CD4-positive, CD25-positive, alpha-beta regulatory T cell (primary cell): ENCODE measurements at places on chromosomes 16 and 17. TPM values are rescaled to one million over a fixed set of nuclear protein-coding genes. Genes with fewer than 3 reads are reported as not detected.

GRCh38 chr16:88539652-88540345 is 30.4 kb upstream of the ZC3H18 start:
- no peak overlapping the region for H3K4me3 ChIP-seq
- DNase-seq = no peak
- no peaks in the 10 kb centered on the region for H3K36me3 ChIP-seq
- no peak overlapping the region for H3K27ac ChIP-seq
- peaks cover 9% of the 10 kb centered on the region for H3K4me1 ChIP-seq
- H3K27me3 ChIP-seq = no peaks in the 10 kb centered on the region

GRCh38 chr17:80833952-80834892 is 157.4 kb upstream of the CHMP6 start:
- H3K27me3 ChIP-seq = no peaks in the 10 kb centered on the region
- H3K27ac ChIP-seq = no peak overlapping the region
- DNase-seq = no peak
- no peak overlapping the region for H3K4me3 ChIP-seq
- H3K4me1 ChIP-seq = peaks cover 18% of the 10 kb centered on the region
- no peaks in the 10 kb centered on the region for H3K36me3 ChIP-seq

- H3K27me3 ChIP-seq = no peaks in the 10 kb centered on the region
- H3K27ac ChIP-seq = no peak overlapping the region
- no peaks in the 10 kb centered on the region for H3K36me3 ChIP-seq
- H3K4me3 ChIP-seq = no peak overlapping the region
Observed at GRCh38 chr17:19347323-19348080, 15.0 kb downstream of the B9D1 start.

DNA sequence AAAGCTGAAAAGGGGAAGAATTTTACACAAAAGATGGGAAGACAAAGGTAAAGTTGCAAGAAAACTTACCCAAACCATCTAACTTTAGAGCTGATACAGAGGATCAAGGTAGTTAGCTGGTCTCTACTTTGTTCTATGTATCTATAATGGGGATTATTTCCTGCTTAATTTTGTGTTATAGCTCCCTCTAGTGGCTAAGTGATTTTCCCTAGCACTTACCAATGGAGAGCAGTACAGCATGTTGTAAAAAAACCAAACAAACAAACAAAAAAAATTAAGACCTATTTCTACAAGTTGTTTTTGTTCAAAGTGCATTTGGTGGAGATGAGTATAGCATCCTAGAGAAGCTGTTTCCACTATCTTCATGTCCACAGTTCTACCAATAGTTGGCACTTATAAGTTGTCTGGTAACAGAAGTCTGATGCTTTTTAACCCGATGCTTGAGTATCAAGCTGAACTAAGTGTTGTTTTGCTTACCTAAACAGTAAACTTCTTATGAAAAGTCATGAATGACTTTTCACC is 7.5 kb downstream of the SRSF1 start:
- H3K4me1 ChIP-seq = peaks cover 35% of the 10 kb centered on the region
- DNase-seq = peak; percentile 76
- H3K27ac ChIP-seq = peak overlapping the region; percentile 61

GRCh38 chr16:22643886-22644285 is 133.2 kb downstream of the NPIPB5 start:
- H3K36me3 ChIP-seq = no peaks in the 10 kb centered on the region
- H3K27me3 ChIP-seq = peaks cover 42% of the 10 kb centered on the region
- no peak overlapping the region for H3K4me3 ChIP-seq
- DNase-seq = no peak
- no peak overlapping the region for H3K27ac ChIP-seq

SLC52A1 gene
- 0.22 TPM for total RNA-seq

GRCh38 chr16:81855552-81856153 is 76.6 kb downstream of the PLCG2 start:
- no peaks in the 10 kb centered on the region for H3K36me3 ChIP-seq
- no peaks in the 10 kb centered on the region for H3K4me1 ChIP-seq
- H3K27me3 ChIP-seq = no peaks in the 10 kb centered on the region
- no peak for DNase-seq
- H3K4me3 ChIP-seq = no peak overlapping the region

- H3K36me3 ChIP-seq = peaks cover 44% of the 10 kb centered on the region
- H3K27ac ChIP-seq = no peak overlapping the region
- peaks cover 8% of the 10 kb centered on the region for H3K4me1 ChIP-seq
- no peak overlapping the region for H3K4me3 ChIP-seq
- DNase-seq = no peak
- no peaks in the 10 kb centered on the region for H3K27me3 ChIP-seq
Observed at GRCh38 chr17:2420176-2420575, 19.3 kb upstream of the MNT start.

CLEC18B gene
- total RNA-seq = 0.91 TPM

WWOX gene
- total RNA-seq = 18.6 TPM

GRCh38 chr17:8430966-8431365 is 4.7 kb upstream of the NDEL1 start:
- H3K4me3 ChIP-seq = no peak overlapping the region
- no peak overlapping the region for H3K27ac ChIP-seq
- H3K4me1 ChIP-seq = peaks cover 6% of the 10 kb centered on the region
- no peaks in the 10 kb centered on the region for H3K36me3 ChIP-seq
- DNase-seq = no peak
- H3K27me3 ChIP-seq = no peaks in the 10 kb centered on the region

WNK4 gene
- total RNA-seq = not detected

DNA sequence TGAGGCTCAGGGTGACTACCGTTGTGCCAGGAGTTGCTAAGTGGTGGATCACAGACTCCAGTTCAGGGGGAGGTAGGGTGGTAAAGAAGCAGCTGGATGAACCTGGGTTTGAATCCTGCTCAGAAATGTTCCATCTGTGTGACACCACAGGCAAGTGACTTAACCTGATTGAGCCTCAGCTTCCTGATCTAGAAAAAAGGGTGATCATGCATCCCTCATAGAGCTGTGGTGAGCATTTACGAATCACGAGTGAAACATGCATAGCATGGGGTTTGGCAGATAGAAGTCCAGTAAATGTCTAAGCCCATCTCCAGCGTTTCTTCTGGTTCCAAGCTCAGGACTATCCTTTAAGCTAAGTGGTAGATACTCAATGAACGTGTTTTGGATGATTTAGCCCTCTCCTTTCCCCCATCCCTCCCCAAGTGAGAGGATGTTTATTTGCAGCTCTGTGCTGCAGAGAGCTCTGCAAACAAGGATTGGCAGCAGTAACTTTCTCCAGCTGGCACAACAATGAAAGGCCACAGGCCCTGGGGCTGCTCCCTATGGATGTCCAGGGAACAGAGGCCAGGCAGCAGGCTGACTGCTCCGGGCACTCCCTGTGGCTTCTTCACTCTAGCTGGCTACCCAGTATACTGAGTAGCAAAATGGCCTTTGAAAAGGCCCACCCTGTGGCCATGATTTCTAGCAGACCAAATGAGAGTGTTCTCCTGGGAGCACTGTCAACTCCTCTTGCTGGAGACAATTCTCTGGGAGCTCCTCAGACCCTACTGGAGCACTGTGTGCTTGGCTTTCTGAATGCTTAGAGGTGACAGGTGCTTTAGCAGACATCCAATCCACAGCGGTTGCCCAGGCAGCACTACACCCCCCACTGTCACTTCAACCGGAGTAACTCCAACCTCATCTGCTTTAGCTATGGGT is 21.3 kb downstream of the CA4 start:
- peak overlapping the region; percentile 44 for H3K4me3 ChIP-seq
- H3K36me3 ChIP-seq = no peaks in the 10 kb centered on the region
- H3K27ac ChIP-seq = no peak overlapping the region
- H3K4me1 ChIP-seq = peaks cover 17% of the 10 kb centered on the region
